ENCODE measurements at places on chromosomes 11 and 22.

DNA sequence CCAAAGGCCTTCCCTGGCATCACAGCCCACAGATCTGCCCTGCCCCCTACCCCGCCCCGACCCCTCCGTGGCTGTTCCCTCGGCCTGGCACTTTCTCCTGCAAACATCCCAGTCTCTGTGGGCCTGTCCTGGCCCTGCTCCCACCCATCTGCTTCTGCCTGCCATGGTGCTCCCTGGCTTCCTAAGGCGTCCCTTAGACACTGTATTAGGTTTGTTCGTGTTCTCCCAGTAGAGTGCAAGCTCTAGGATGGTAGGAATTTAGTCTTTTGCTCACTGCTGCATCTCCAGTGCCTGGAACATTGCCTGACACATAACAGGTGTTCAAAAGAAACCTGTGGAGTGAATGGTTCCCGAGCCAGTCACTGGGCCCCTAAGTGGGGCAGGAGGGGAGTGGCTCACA, 69.6 kb upstream of the PITPNB start:
- no peak for DNase-seq

GRCh38 chr11:4643076-4643475, 706 bp upstream of the OR51E1 start:
- no peak for DNase-seq

DNA sequence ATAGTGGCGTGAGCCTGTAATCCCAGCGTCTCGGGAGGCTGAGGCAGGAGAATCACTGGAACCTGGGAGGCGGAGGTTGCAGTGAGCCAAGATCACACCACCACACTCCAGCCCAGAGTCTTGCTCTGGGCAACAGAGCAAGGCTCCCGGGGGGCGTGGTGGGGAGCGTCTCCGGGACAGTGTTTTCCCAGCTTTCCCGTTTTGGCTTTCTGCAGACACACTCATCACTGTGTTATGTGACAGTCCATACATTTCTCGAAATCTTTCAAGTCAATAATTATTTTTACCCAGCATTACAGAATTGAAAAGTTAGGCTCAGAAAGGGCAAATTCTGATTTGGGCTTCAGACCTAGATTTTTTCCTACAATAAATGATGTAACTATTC, 31.7 kb downstream of the NEAT1 start:
- DNase-seq: no peak

DNA sequence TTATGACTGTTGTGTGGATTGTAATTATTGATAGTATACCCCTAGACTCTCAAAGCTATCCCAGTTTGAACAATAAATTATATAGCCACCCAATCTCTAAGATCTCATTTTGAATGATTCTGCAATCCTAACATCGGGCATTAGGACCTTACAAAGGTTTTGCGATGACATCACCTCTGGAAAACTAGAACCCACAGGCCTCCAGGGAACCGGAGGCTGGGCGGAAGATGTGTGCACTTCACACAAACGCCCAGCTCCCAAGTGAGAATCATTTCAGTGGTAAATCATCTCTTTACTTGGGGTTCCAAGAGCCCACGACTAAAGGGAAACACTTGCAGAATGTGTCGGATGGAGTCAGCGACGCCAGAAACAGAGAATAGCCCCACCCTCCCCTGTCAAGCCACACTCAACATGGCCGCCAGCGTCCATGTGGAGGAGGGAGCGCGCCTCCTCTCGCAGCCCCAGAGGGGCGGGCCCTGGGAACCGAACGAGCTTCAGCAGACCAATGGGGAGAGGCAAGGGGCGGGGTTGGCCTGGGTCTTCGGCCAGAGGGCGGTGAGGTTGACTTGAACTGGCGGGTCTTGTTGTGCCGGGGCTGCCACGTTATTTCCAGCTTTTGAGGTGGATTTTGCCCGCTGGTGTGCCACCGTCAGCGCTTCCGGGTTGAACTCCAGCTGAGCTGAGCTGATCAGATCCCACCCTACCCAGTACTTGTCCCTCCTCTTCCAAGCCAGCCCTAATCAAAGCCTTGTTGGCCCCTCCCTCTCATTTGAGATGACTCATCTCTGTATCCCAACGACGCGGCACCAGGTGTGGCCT, 8.4 kb upstream of the MRPL48 start:
- DNase-seq: no peak

GRCh38 chr11:84056653-84057376, 770.6 kb upstream of the CCDC90B start:
- no peak for DNase-seq

DNA sequence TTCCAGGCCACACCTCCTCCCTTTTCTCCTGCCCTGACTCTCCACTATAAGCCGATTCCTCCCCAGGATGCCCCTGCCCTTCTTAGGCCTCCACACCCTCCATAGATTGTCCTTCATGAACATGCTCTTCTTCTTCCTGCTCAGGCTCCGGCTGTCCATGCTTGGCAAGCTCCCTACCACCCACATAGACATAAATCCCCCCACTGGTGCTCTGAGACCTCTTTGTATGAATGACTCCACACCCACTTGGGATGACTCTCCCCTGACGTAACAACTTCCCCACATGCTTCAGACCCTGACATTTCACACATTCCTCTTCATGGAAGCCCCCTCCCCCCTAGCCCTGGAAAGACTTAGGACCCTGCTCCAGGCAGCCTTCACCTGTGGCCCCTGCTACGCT, 542.5 kb upstream of the LARGE1 start:
- DNase-seq: no peak

DNA sequence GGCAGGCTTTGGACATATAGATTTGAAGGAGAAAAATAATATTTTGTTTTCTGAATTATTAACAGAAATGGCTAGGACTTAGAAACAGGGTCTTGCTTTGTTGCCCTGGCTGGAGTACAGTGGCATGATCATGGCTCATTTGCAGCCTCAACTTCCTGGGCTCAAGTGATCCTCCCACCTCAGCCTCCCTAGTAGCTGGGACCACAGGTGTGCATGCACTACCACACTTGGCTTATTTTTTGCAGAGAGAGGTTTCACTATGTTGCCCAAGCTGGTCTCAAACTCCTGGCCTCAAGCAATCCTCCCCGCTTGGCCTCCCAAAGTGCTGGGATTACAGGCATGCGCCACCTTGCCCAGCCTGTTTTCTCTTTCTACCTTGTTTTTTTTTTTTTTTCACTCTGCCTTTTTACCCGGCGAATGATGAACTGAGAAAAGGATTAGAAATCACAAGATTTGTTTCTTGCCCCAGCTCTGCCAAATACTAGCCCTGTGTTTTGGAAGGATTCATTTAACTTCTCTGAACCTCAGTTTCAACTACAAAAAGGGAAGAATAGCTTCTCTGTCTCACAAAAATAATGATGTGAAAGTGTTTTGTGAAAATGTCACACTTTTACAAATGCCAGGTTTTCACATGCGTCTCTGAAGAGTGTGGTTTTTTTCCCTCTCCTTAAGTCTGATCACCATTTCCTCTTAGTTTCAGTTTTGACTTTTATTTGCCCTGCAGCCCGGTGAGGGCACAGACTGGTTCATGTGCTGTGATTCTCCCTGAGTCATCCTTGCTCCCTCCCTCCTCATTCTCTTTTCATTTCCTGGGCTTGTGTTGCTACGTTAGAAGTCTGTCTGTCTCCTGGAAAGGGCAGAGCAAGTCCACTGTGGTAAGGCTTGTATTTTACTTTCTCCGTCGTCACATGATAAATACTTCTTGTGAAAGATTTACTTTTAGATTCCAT, 67.7 kb downstream of the BCL2L13 start:
- DNase-seq: no peak

DNA sequence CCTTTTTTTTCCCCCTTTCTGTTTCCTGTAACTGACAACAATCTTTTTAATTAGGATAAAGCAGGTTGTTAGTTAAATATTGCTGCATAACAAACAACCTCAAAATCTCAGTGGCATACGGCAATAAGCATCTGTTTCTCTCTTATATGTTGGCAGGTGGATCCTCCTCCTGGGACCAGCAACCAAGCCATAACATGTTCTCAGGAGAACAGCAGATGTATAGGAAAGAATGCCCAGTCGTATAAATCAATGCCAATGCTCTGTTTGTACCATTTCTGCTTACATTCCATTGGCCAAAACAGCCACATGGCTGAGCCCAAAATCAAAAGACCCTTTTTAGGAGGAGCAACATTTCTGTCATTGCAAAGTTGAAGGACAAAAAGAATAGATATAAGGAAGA, 445.7 kb downstream of the AASDHPPT start:
- DNase-seq: no peak

DNA sequence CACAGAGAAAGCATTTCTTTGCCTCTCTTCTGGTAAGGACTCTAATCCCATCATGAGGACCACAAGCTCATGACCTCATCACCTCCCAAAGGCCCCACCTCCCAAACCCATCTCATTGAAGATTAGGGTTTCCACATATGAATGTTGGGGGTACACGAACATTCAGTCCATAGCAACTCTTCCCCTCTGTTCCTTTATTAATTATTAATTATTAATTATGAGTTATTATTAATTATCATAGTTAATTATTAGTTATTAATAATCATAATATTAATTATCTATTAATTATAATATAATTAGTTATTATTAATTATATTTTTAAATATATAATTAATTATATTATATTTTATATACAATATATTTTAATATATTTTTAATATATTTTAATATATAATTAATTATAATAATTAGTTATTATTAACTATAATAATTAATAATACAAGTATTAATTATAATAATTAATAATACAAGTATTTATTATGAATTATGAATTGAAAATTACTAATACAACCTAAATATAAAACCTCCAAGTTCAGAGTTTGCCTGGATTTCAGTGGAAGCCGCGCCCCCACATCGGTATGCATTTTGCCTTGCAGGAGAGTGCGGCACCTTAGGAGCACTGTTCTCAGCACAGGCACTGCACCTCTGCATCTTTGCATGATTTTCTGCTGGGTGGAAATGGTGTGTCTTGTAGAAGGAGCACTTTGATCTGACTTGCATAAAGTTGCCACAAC, 128.0 kb upstream of the FGF3 start:
- DNase-seq: no peak

DNA sequence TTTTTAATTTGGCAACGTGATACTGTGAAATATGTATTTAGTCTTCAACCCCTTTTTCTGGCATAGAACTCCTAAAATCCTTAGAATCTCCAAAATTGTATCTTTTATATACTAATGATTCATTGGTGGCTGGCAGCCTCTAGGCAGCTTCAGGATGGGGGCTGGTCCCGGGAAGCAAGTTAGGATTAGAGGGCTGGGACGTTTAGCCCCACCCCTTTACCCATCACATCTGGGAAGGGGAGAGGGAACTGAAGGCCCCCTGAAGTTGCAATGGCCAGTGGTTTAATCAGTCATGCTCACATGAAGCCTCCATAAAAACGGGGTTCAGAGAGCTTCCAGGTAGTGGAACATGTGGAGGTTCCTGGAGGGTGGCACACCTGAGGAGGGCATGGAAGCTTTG, 7.1 kb downstream of the IL17RA start:
- DNase-seq: no peak

DNA sequence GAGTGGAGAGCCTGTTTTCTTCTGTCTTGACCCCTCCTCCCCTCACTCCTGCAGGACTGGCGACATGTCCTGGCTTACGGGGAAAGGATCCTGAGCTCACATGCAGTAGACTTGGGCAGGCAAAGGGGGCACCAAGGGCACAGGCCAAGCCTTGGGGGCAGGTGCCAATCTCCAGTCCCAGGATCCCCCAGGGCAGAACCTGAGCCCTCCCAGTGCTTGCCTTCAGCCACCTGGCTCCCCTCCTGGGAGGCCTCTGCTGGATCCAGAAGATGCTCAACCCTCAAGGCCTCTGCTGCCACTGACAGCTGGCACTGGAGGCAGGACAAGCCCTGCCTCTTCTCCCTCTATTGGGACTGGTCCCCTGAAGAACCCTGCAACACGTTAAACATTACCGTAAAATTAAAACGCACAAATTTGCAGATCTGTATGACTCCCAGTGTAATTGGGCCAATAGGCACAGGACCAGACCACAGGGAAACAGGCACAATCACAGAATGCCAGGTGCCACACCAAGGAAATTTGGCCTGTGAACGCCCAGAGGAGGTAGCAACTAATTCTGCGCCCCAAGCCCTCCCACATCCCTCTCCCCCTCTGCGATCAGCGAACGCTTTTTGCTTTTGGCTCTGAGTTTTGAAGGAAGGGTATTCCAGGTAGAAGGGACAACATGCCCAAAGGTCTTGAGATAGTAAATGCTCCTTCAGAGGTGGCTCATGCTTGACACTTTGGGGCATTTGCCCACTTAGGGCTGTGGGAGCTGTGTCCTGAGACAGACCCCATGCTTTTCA, 967 bp upstream of the LZTR1 start:
- DNase-seq: no peak

GRCh38 chr11:45470151-45470793, 184.1 kb upstream of the SYT13 start:
- no peak for DNase-seq

DNA sequence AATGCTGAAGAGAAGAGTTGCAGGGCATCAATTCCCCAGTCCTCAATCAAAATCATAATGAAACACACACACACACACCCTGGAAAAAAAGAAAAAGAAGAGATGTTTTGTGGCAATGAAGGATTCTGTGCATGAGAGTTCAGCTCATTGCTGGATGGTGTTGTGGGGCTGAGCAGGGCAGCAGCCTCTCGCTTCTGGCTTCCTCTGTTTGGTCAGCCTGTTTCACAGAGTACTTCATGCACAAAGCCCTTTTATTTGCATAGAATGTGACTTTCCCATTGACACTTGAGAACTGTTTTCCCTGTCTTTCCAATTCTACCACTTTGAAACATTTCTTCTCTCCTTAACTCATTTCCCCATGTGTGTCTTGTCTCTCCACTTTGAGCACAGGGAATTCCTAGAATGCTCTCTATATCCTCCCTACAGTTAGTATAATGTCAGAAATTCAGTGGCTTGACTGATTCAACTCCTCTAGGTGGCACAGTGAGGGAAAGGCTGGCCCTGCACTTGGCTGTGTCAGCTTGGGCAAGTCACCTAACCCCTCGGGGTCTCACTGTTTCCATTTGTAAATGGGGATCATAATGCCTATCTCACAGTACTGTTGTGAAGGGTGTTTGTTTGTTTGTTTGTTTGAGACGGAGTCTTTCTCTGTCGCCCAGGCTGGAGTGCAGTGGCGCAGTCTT, 25.4 kb upstream of the BSX start:
- DNase-seq: no peak

DNA sequence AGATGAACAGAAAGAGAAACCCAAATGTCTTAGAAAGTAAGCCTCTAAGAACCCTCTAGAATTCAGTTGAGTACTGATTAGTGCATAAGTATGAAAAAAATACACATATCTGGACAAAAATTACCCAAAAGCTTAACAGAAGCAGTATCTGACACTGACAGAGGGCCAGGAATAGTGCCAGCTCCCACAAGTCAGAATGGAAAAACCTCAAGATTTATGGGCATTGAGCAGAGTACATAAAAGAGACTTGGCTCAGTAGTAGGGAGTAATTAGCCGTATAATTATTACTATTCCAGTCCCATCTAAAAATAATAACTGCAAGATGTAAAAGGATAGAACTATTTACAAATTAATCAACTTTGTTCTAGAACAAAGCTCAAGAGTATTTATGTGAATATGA, 834.5 kb downstream of the FAM181B start:
- DNase-seq: no peak

DNA sequence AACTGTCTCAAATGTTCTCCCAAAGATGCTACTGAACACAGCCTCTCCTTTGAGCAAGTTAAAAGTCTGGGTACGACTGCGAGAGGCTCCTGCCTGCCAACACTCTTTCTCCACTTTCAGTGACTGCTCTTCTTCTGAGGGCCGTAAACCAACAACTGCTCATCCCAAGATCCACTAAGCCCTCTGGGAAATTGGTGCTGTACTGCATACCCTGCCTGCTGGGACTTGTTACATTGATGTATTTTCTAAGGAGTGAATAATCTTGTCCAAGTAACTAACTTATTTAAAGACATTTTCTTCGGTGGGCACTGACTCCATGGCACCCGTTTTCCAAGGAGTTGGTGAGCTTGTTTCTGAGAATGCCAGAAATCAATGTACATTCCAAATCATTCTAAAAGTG, 87.2 kb downstream of the ZNF280B start:
- no peak for DNase-seq

Data from cortex of kidney (tissue), 1 donor.